ENCODE measurements at places on chromosomes 12 and 14.

- no peak for DNase-seq
Observed at GRCh38 chr12:42810006-42810405, 220.5 kb upstream of the PRICKLE1 start.

DNA sequence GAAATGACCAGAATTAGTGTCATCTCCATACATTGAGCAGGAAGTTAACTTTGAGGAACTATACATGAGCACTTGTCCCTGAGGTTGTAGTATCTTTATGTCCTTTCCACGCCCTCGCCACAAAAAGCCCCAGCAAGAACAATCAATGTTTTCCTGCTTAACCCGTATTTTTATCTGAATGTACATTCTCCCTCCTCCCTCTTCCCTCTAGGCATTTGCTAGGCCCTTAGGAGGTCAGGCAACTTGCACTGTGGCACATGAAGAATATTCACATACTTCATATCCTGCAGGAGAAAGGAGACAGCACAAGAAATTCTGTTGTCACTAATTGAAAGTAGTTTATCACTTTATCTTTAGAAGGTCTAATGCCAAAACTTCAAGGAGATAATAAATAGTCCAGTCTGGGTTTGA lies 18.1 kb upstream of the DUSP6 start:
- DNase-seq, result no peak

GRCh38 chr14:66078006-66078405 lies 408.2 kb upstream of the CCDC196 start:
- DNase-seq, result no peak

DNA sequence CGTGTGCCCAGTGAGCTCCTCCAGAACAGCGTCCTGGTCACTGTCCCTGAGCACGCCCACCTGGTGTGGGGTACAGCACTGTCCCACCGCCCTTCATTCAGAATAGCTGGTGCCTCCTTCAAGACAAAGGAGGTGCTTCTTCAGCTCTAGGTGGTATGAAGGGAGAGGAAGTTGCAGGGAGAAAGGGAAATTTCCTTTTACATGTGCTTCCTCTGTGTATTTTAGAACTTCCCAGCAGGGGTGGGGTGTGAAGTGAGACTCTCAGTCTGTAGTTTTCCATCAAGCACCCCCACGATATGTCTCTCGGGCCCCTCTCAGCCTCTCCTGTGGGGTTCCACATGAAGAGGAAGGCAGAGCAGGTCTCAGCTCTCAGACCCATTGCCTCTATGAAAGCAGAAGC lies 1.2 kb upstream of the SLC6A12 start:
- no peak for DNase-seq

GRCh38 chr14:22388669-22389595 lies 200.1 kb downstream of the DAD1 start:
- no peak for DNase-seq

DNA sequence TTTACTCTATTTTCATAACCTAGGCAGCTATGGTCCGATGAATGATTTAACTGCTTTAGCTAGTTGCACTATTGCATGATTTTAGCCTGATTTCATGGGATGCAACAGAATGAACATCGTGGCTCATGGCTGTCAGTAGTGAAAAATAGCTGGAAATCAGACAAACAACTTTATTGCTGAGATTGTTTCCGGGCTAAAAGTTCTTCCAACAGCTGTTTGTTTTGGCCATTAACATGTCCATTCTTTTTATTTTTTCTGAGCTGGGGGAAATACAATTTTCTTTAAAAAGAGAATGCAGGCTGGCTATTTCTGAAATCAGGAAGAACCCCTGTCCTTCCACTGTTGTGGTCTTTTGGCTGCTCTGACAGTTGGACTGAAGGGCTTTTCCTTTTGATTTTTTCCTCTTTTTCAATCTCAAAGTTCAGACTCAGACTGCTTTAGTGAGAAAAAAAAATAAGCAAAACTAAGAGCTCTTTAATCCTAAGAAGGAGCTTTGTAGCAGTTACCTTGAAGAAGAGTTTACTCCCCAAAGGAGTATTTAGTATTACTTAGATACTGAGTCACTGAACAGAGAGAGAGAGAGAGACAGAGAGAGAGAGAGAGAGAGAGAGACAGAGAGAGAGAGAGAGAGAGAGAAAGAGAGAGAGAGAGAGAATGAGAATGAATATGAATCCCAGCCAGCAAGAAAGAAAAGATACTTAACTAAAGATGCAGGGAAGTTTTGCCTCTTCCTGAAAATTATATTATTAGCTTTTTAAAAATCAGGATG lies at the start of gene NAV3:
Gene NAV3, plus strand, starts transcription at position 312 of the 769 bp plus-strand sequence. CDS start 568 bp downstream, outside the sequence.
- no peak for DNase-seq

DNA sequence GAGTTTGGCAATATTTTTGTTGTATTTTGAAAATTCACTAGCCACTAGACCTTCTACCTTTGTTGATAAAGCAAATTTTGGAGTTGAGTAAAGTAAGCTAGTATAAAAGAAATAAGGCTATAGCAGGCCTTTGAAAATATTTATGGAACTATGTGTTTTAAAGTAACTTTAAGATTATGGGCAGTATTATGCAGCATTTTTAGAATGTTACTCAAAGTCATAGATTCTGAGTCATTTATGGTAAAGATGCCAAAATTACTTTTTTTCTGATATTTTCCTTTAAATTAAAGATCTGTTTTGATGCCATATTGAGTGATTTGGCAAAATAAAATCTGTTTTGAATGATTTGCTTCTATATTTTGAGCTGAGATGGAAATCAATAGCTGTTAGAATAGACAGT lies 57.2 kb downstream of the SYNE2 start:
- DNase-seq, result no peak

- no peak for DNase-seq
Observed at GRCh38 chr14:69945347-69945746, 66.1 kb downstream of the SMOC1 start.
